Fibroblast of skin of right quadriceps (primary cell): ENCODE measurements at places on chromosomes 5 and 9.

DNA sequence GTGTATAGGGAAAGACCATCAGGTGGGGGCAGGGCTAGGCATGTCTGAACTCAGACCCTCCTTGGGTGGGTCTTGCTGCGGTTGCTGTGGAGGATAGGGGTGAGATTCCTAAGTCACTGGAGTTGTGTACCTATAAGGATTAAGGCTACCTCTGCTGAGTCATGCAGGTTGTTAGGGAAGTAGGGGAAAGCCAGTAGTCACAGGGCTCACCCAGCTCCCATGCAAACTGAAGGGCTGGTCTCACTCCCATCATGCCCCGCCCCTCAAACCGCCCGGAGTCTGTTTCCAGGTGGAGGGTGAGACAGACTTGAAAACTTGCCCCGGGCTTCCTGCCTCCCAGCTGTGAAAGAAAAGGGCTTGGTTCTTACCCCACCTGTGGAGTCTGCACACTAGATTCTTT is 161.8 kb downstream of the CAVIN4 start:
- no peak for DNase-seq

DNA sequence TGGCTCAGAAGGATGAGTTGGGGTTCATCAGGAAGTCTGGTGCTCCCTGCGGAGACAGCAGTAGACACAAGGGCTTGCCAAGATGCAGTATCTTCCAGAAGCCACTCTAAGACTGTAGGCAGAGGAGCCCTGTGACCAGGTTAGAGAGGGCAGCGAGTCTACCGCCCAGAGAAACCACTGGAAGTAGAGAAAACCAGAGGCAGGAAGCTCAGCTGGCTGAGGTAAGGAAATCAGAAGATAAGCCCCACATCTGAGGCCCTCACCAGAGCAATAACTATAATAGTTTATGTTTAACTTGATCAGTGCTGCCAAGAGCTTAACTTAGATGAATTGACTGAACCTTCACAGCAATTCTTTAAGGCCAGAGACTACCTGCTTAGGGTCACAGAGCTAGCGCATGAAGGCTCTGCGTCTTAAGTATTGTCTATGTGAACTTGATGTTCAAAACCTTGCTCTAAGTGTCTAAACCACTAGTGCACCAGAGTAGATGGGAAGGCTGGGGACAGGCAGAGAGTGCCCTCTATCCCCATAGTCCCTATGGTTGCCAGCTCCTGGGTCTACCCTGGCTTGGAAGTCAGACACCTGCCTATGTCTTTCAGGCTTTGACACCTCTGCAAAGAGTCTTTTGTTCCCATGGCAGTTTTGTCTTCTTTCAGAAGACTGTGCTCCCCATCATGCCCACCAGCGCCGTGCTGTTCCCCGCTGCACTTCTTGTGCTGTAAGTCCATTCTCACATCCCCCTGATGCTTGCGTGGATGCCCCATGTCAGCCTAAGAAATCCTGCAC is 228.2 kb upstream of the KLF4 start:
- no peak for DNase-seq

- DNase-seq: peak; percentile 39
Observed at GRCh38 chr9:31799953-31800609, 584.4 kb upstream of the ACO1 start.

GRCh38 chr9:129109952-129110739 is 447 bp downstream of the CRAT start:
- peak; percentile 18 for DNase-seq

GRCh38 chr9:3793971-3794383 is 268.2 kb upstream of the RFX3 start:
- DNase-seq: peak; percentile 62

- peak; percentile 97 for DNase-seq
Observed at GRCh38 chr5:159184858-159185381, 24.4 kb downstream of the RNF145 start.

DNA sequence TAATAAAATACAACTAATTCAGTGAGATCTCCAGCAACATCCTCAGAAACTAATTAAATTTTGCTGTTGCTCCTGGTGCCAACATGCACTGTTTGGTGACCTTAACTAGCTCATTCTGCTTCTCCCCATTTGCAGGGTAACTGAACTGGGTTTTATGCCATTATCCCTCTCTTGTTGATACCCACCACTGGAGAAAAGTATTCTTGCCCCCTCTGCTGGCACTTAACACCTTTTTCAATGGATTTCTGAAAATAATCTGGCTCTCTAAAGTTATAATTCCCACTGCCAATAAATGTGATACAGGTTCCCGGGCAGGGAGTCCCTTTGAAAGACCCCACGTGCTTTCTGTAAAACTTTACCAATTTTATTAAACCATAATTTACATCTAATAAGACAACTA is 394.3 kb downstream of the OSTF1 start:
- DNase-seq: no peak

- DNase-seq: no peak
Observed at GRCh38 chr5:138635265-138635664, 60.1 kb upstream of the HSPA9 start.

- DNase-seq: peak; percentile 8
Observed at GRCh38 chr9:37262410-37262809, 142.0 kb downstream of the ZCCHC7 start.

DNA sequence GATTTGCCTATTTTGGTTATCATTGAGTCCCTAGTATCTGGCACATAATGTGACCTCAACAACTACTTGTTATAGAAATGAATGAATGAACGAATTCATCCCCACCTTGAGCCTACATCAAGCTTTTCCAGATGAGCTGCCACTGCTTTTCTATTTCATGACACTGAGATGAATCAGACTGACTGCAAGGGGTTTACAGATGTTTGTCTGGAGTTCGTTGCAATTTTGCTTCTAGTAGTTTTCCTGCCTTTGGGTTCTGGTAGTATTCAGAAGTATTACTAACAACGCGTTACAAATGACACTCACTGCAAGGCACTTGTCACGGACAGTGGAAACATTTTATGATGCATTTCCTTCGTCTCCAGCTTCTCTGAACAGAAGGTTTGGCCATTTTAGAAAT is 222.3 kb downstream of the CD180 start:
- DNase-seq: peak; percentile 8

DNA sequence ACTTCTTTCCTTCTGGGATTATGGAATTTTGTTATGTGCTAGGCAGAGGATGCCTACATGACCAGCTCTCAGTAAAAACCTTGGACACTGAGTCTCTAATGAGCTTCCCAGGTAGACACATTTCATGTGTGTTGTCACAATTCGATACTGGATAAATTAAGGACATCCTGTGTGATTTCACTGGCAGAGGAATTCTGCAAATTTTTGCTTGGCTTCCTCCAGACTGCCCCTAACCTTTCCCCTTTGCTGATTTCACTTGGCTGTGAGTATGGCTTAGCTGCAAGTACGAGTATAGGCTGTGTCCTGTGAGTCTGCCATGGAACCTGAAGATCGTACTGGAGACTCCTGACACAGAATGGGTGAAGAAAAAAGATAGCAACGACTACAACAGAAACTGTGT is 47.6 kb downstream of the MRPS27 start:
- DNase-seq: no peak
